ENCODE measurements at places on chromosomes 1 and 21.

DNA sequence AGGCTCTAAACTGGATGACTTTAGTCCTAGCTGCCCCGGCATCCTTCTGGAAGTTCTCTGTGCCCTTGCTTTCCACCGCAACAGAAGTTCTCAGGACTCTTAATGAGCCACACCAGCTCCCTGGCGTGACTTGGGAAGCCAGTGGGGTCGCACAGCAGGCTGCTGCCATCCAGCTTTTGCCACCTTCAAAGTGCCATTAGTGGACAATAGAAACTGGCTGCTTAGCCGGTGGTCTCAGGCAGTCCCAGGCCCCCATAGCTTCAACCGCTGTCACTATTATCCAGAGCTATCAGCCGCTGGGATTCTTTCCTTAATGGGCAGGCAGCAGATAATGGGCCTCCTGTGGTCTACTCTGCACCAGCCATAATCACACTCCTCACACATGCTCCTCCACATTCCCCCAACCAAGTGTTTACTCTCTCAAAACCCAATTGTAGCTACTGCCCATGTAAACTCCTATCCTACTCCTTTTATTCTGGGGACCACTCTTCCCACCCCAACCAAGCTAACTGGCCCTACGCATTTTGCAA, 37.3 kb downstream of the PLEKHA6 start:
- no peak for DNase-seq

- no peak for DNase-seq
Measured at GRCh38 chr1:183840140-183840539, 35.2 kb downstream of the RGL1 start.

- DNase-seq: no peak
Measured at GRCh38 chr1:27616441-27616840, 12.5 kb upstream of the AHDC1 start.

DNA sequence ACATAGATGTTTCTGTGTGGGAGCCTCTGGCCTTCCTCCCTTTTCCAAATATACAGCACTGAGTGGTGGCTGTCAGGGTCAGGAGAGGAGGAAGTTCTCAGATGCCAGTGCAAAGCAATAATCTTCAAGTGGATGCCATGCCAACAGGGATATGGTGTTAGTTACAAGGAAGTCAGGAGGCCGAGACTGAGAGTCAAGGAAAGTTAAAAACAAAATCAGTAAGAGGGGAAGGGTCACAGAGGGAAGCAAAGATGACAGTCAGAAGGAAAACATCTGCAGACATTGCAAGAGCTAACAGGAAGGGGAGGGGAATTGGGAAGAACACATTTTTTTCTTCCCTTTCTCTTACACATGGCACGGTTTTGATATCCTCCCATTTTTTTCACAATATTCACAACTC, 691.4 kb downstream of the ADGRL2 start:
- no peak for DNase-seq

DNA sequence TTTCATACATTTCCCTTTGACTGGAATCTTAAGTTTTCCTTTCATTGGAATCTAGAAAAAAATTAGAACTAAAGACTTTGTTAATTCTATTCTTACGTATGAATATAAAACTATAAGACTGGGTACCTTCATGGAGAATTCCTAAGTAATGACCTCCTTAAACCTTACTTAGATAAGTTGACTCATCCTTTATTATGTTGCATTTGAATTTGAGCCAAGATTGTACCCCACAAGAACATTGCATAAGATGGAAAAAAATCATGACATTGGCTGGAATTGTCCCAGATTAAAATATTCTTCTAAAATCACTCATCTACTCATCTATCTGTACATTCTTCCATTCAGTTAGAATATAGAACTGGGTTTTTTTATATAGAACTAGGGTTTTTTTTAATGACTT, 137.4 kb downstream of the C1orf21 start:
- no peak for DNase-seq

- DNase-seq: no peak
Measured at GRCh38 chr1:94070865-94071264, 50.1 kb downstream of the ABCA4 start.

DNA sequence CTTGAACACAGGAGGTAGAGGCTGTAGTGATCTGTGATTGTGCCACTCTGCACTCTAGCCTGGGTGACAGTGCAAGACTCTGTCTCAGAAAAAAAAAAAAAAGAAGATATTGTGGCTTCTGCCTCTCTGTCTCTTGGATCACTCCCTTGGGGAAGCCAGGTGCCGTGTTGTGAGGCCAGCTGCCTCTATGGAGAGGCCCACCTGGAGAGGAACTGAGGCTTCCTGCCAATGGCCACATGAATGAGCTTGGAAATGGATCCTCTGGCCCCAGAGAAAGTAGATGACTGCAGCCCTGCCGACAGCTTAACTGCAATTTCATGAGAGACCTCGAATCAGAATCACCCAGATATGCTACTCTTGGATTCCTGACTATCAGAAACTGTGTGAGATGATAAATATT, 19.7 kb upstream of the AK2 start:
- peak; percentile 71 for DNase-seq

- DNase-seq: no peak
Measured at GRCh38 chr1:32998064-32998463, 33.5 kb upstream of the RNF19B start.

- DNase-seq: no peak
Measured at GRCh38 chr1:235865565-235866204, 1.0 kb downstream of the LYST start.

DNA sequence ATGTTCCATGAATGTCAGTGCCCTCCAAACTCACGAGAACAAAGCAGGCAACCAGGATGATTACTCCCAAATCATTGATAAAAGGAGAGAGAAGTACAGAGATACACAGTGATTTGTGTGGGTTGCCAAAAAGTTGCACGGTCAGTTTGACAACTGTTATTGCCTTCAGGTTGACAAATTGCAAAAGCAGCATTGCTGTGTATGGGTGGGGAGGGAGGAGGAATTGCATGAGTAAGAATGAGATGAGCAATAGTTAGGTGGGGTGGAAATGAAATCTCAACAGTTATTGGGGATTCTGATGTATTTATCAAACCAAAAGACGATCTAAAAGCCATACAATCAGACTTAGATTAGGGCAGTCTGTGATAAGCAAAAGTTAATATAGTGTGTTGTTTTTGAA, 93.7 kb downstream of the NTMT2 start:
- DNase-seq: no peak

- DNase-seq: no peak
Measured at GRCh38 chr1:12436817-12437599, 181.0 kb downstream of the DHRS3 start.

DNA sequence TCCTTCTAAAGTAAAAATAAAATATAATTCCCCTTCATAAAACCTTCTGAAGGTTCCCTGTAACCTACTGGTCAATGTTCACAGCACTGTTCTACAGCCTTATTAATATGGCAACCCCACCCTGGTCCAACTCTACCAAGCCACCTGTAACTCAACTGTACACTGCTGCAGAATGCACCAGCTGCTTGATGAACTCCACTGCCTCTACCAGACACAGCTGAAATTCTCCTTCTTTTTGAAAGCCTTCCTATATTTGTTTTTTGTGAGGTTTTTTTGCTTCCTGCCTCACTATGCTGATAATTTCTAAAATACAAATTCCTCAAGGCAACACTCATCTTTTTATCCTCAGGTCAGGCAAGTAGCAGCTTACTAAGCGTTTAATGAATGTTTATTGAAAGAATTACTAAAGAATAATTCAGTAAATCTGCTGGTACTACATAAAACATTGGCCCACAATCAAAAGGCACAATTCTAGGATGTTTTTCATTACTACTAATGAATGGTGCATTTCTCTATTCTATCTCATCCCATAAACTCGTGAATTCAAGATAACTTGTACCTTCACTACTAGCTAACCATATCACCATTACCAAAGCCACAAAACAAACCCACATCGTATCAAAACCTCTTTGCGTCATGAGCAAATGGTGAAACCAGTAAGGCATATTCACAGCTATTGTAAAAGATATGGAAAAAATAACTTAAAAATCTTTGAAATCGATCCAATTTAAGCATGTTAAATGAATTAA, 2.4 kb downstream of the SSX2IP start:
- no peak for DNase-seq

GRCh38 chr1:214953901-214954616, 128.5 kb upstream of the KCNK2 start:
- DNase-seq: no peak

DNA sequence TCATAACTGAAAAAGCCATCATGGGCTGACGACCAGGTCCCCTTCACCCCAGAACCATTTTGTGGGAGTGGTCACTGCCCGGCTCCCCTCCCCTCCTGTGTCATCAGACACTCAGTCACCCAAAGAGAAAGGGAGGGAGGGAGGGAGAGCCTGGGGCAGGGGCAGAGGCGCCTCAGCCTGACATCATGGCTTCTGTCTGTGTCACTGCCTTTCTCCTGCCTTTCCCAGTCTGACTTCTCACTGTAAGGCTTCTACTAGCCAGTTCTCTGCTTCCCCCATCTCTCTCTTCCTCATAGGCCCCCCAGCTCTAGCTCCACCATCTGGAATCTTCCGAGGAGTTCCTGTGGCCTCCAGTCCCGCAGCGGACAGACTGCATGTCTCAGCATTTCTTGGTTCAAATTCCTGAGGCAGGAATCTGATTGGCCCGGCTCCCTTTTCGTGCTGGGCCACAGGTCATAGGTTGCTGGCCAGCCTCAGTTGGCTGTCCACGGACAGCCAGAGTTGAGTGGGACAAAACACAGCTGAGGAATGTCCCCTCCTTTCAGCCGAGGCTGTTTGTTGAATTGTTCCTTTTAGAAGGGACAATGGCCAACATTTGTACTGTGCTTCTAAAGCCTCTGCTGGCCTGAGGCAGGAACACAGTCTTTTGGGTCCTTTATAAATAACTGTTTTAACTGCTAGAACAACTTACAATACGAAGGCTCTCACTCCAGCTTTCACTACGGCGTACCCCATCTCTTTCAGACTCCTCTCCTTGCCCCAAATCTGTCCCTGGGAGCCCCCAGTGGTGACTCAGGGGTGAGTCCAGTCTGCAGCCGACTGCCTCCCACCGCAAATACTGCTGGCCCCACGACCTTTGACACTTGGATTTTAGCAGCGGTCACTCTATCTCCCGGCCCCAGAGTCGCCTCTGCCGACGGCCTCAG, 18.7 kb upstream of the KANK4 start:
- DNase-seq: no peak

- no peak for DNase-seq
Measured at GRCh38 chr1:214067853-214068703, 80.3 kb downstream of the PROX1 start.

DNA sequence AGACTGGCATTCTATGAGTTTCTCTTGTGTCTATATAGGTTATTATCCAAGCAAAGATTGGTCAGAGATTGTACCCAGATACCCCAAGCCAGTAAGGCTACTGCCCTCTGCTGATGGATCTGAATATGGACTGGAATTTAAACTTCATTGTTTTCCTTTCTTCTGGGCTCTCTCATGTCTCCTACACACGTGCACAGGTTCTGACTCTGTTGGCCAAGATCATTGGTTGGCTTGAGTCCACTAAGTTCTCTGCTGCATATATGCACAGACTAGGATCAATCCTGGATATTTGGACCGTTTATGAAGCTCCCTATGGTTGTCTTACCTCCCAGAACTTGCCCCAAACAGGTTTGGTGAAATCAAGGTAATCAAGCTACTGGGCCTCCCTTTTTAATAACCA, 69.7 kb downstream of the CC2D1B start:
- DNase-seq: peak; percentile 38

DNA sequence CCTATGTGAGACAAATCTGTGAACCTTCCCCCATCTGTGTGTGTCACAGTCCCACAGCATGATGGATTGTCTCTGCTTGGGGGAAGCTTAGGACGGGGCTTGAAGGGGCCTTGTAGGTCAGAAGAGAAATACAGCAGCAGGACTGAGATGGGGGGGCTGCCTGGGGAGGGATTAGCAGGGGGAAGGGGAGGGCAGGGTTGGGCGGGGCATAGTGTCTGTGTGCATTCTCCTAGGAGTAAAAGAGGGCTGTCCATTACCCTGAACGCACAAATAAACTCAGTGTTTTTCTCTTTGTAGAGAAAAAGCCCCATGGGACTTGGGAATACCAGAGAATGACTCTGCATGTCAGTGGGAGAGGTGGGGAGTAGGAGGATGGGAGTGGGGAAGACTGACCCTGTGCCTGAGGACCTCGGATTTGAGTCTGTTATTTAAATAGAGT, 16.4 kb downstream of the RNF220 start:
- DNase-seq: no peak

DNA sequence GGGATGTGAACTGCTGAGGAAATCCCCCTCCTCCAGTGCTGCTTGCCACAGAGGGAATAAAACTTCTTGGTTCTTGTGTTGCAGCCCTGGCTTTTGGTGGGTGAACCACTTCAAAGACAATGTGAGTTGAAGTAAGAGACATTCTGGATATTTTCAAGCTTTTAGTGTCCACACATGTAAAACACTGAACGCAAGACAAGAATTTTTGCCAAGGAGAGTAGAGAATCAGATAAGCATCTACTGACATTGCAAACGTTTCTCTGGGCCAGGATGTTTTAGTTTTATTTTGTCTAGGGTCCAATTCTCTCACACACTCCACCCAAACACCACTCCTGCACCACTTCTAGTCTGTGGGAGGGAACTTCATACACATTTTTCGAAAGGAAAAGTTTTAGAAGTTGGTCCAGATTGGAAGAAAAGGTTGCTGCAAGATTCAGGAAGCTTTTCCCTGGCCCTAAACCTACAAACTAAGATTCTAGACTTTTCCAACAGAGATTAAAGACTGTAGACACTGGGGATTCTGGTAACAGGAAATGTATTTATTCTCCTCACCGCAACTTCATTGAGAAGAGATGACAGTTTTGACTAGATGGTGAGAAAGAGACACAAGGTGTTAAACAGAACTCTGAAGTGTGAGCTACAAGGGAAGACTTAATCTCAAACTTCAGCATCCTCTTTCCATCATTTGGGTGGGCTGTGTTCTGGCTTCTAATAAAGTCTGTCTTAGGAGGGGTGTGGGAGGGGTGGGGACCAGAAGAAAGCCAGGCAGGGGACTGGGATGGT, 16.1 kb downstream of the FASLG start:
- DNase-seq: peak; percentile 81

- no peak for DNase-seq
Measured at GRCh38 chr21:18340387-18340942, 63.1 kb downstream of the TMPRSS15 start.

DNA sequence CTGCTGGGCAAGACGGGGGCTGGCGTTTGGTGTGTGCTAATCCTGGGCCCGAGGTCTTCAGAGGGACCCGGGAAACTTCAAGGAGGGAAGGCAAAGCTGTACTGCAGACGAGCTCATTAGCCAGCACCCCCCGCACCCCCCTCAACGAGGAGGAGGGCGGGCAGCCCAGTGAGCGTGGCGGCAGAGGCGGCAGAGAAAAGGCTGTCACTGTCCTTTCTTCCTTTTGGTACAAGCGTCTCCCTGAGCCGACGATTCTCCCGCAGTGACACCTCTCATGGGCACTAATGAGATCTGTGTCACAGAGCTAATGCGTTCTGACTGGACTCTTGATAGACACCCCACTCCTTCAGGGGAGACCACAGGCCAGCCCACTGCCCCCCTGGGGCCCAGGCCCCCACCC, 29.5 kb downstream of the DMAP1 start:
- no peak for DNase-seq

Measured in Jurkat, Clone E6-1 (cell line).